ENCODE measurements at places on chromosomes 4 and X.

DNA sequence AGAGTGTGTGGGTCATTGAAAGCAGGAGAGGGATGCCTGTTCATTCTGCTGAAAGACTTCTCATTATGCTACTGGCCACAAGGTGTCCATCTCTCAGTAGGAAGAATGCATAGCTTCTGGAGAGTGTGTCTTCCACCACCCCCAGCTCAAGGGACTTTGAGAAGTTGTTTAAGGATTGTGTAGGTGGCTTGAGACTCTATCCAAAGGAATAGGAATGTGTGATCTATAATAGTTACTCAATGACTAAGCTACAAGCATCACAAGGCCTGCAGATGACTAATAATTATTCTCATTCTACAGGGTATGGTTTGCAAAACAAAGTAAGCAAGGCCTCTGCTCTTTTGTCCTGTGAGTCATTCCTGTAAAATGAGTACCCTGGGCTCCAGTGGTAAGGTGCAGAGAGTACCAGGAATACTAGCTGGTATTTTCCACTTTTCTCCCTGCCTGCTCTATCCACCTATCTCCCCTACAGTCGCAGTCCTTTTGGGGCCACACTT, 279.8 kb upstream of the BOD1L1 start:
- DNase-seq: peak; percentile 87

DNA sequence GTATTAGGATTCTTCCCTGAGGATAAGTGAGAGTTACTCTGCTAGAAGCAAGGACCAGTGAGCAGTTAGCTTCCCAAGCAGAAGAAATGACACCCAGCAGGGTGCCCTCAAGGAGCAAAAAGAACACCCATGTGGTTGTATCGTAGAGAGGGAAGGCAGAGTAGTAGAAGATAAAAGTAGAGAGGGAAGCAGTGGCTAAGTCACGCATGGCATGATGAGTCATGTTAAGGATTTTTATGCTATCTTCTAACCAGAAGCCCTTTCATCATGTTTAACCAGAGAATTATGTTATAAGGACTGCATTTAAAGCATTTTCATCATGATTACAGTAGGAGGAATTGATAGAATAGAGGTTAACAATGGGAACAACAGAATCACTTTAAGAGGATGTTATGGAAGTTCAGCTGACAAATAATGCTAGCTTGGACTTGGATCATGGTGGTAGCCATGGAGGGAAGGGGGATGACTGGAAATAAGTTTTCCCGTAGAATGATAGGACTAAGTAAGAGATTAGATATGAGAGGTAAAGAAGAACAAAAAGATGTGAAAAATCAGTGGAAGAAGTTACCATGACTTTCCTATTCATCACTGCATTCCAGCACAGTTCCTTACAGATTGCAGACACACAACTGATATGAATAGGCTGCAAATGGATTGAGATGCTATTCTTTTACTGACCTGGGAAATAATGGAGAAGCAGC, 383.5 kb upstream of the INTU start:
- DNase-seq: no peak

DNA sequence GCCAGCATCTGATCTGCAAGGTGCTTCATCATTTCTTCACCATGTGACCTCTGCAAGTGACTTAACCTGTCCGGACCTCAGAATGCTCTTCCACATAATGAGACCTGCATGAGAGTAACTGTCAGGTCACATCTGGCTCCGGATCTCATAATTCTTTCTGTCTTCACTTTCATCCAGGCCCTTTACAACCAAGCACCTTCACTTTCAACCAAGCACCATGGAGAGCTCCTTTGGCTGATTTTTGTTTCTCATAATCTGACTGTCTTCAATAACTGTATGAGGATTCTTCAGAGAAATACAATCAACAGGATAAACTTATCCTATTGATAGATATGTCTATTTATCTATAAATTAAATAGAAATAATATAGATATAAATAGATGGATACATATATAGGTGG, 148.1 kb downstream of the VCX3A start:
- no peak for DNase-seq

- no peak for DNase-seq
These were observed 1.8 kb upstream of the HUWE1 start for GRCh38 chrX:53688300-53688699.

DNA sequence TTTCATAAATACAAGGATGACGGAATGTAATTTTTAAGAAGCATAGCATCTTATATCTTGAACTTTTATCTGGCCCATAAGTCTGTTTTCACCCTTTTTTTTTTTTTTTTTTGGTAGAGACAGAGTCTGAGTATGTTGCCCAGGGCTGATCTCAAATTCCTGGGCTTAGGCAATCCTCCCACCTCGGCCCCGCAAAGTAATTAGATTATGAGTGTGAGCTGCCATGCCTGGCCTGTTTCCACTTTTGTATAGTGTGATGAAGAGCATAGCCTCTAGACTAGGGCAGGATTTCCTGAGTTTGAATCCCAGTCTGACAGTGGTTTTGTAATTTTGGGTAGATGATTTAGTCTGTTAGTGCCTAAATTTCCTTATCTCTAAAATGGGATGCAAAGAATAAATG, 11.0 kb downstream of the STIM2 start:
- no peak for DNase-seq

DNA sequence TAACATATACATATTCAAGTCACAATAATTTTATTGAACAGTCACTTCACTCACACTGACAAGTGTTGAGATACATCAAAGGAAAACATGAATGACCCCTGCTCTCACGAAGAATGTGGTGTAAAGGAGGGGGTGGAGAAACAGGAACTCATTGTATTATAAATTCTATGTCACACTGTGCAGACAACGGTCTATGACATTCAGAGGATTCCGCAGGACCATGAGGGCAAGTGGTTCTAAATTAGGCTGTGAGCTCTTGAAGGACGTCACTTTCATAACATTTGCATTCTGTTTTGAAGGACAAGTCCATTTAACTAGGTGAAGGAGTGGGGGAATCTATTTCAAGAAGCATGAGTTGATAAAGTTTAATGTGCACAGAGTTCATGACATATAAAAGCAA, 415.2 kb upstream of the HS3ST1 start:
- DNase-seq: no peak

GRCh38 chr4:20391198-20391597, 139.5 kb downstream of the SLIT2 start:
- no peak for DNase-seq

- DNase-seq: no peak
These were observed 4.0 kb downstream of the LAP3 start for GRCh38 chr4:17580969-17581368.

- no peak for DNase-seq
These were observed 609 bp downstream of the REPS2 start for GRCh38 chrX:16946971-16947562.

DNA sequence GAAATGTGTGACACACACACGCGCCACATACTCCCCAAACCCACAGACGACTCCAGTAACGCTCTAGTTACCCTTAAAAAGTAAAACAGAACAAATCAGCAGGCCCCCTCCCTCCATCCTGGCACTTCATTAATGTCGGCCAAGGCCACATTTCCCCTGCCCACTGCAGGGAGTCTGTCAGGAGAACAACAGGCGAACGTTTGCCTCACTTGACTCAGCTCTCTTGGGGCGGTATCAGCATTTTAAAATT, 671 bp upstream of the FHIP1A start:
- no peak for DNase-seq

- DNase-seq: no peak
These were observed 775.4 kb downstream of the STPG2 start for GRCh38 chr4:97367878-97368277.

- no peak for DNase-seq
These were observed 52.2 kb downstream of the PRDM5 start for GRCh38 chr4:120870279-120870673.

DNA sequence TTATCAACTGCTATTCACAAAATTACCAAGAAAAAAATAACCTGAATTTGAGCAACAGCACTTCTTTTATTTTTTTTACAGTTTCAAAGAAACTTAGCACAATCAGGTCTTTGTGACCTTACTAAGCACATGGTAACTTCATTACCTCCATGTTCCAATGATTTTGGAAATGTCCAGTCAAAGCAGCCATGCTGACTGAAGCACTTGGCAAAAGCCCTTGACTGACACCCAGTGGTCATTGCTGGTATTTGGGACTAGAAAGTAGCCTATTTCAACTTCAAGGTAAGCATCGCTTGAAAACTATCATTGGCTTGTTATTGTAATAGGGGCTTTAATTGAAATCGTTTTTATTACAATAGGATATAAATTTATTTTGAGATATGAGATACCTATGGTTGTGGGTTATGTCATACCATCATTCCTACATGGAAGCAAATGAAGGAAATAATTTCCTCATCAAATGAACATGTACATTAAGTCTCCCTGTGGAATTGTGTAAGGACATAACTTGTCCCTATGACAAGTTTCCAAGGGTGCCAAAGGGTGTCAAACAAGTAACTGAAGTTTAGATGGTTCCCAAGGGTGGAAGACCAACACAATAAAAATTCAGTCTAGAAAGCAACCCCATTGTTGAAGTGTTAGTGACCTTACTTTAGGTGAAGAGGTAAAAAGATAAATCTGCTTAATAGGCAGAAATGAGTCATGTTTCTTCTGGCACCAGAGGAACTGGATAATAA, 15.2 kb upstream of the ANXA10 start:
- no peak for DNase-seq

GRCh38 chrX:119132961-119133360, 5.3 kb upstream of the KIAA1210 start:
- no peak for DNase-seq

- DNase-seq: no peak
These were observed 158.8 kb downstream of the ADGRA3 start for GRCh38 chr4:22356987-22357596.

DNA sequence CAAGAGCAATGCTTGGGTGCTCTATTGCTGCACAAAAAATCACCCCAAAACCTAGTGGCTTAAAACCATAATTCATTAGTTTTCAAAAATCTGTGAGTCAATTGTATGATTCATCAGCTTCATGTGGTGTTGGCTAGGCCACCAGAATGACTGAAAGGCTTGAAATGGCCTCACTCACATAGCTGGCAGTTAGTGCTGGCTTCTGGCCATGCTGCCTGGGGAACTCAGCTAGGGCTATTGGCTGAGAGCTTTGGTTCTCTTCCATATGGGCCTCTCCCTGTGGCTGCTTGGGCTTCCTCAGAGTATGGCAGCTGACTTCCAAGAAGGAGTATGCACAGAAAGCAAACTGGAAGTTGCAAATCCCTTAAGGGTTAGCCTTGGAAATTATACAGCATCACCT, 3.1 kb upstream of the MTMR1 start:
- DNase-seq: peak; percentile 59

- no peak for DNase-seq
These were observed 367.8 kb upstream of the SLC7A11 start for GRCh38 chr4:138609943-138610350.

DNA sequence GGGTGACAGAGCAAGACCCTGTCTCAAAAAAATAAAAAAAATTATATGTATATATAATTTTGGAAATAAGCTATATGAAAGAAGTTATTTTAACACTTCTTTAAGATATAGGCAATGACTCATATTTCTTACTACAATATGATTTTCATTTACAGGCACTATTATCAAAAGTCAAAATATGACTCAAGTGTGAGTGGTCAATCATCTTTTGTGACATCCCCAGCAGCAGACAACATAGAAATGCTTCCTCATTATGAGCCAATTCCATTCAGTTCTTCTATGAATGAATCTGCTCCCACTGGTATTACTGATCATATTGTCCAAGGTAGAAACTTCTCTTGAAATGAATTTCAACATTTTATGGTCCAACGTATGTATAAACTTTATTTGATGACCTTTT, 20.8 kb downstream of the OCIAD1 start:
- DNase-seq: no peak

DNA sequence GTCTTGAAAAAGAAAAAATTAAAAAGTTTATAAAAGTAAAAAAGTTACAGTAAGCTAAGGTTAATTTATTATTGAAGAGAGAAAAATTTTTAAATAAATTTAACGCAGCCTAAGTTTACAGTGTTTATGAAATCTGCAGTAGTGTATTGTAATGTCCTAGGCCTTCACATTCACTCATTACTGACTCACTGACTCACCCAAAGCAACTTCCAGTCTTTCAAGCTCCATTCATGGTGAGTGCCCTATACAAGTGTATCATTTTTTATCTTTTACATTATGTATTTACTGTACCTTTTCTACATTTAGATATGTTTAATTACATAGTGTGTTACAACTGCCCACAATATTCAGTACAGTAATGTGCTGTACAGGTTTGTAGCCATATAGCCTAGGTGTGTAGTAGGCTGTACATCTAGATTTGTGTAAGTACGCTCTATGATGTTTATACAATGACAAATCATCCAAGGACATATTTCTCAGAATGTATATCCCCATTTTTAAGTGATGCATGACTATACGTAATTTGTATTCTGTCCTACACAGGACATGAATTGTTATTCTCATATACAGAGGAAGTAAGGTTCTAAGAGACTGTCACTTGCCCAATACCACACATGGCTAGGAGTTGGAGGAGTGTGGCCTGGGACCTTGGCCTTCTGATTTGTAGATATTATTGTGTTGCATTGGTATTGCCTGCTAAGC, 19.5 kb upstream of the PDCL2 start:
- DNase-seq: no peak

DNA sequence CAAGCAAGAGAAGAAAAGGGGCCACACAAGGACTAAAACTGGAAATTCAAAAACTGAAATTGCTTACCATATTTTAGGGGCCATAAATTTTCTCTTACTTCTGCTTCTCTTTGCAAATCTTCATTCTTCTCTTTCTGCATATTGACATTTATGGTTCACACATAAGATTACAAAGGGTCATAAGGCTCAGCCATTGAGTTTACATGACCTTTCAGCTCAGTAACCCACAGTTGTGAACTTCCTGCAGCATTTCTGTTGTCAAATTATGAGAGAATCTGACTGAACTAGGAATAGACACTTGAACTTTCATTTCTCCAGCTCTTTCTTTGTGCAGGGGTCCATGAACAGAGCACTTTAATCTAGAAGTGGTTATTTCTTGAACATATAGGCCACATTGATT, 434.8 kb upstream of the CT83 start:
- DNase-seq: no peak

- DNase-seq: no peak
These were observed 52.3 kb downstream of the UBE2K start for GRCh38 chr4:39750216-39750615.

DNA sequence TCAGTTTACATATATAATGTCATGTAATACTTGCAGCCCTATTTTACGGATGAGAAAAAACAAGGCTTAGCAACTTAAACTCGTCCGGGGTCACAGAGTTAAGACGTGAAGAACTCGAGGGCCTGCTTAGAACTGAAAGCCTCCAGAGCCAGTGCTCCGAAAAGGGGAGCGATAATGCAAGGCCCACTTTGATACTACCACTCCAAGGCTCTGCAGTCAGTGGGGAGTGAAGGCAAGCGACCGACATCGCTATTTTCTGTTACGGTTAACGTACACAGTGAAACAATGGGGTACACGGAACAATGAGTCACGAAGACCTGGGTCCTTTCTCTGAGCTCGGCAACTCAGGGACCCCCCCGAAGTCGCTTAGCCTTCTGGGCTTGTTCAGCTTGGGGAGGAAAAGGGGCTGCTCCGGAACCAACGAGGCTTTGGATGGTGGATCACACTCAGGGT, 965 bp downstream of the PPA2 start:
- no peak for DNase-seq

Data from T1000 (cell line).